Left renal pelvis (tissue), 4 donors: ENCODE measurements at places on chromosomes 5 and 9.

DNA sequence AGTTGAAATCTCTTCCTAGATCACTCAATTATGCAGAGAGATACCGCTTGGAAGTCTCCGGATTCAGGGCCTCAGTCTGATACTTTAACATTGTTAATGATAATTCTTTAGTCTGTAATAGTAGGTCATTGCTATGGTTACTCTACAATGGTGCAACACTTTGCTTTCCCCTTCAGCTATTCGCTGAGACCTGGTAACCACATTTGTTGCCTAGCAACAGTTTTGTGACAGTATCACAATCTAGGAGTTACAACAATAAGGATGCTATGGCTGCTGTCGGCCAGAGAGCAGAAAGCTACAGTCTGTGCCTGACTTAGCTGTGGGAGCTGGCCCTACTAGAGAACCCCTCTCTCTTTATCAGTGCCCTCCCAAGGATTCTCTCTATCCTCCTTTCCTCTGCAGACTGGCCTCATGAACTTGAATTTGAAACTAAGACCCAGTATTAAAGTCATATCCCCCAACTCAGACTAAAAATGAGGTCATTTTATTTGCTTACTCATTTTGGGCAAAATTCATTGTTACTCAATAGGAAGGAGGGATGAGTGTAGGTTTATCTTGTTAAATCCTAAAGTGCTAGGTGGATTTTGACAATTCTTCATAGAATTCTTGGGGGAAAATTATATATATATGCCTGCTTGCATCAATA is 39.3 kb downstream of the NR2F1 start:
- DNase-seq, result no peak

DNA sequence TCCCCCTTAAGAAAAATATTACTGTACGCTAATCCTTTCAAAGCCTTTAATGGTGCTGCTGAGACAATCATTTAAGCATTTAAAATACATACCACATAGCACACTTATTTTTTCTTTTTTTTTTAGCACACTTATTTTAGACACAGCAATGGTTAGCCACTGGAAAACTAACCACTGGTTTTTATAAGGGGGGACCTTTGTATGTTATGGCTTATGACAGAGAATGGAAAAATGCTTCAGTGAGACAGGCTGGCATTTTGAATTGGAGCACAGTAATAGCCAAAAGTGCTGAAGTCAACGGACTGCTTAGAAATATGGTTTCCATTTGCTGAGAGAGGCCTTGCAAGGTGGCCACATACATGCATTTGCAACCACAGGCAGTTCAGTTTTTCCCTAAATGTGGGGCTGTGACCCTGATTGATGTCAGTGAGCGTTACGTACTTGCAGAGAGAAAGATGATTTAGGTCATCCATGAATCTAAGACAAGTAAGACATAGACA is 28.5 kb downstream of the AOPEP start:
- DNase-seq, result no peak

DNA sequence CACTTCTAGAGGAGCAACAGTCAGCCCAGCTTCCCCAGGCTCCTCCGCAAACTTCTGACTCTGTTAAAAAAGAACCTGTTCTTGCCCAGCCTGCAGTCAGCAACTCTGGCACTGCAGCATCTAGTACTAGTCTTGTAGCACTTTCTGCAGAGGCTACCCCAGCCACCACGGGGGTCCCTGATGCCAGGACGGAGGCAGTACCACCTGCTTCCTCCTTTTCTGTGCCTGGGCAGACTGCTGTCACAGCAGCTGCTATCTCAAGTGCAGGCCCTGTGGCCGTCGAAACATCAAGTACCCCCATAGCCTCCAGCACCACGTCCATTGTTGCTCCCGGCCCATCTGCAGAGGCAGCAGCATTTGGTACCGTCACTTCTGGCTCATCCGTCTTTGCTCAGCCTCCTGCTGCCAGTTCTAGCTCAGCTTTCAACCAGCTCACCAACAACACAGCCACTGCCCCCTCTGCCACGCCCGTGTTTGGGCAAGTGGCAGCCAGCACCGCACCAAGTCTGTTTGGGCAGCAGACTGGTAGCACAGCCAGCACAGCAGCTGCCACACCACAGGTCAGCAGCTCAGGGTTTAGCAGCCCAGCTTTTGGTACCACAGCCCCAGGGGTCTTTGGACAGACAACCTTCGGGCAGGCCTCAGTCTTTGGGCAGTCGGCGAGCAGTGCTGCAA is 72.8 kb downstream of the NUP214 start:
- DNase-seq, result no peak

- no peak for DNase-seq
These were observed 46.4 kb upstream of the CHD1 start for GRCh38 chr5:98975223-98975622.

GRCh38 chr5:151961557-151961956 is 36.9 kb upstream of the GLRA1 start:
- DNase-seq, result no peak

DNA sequence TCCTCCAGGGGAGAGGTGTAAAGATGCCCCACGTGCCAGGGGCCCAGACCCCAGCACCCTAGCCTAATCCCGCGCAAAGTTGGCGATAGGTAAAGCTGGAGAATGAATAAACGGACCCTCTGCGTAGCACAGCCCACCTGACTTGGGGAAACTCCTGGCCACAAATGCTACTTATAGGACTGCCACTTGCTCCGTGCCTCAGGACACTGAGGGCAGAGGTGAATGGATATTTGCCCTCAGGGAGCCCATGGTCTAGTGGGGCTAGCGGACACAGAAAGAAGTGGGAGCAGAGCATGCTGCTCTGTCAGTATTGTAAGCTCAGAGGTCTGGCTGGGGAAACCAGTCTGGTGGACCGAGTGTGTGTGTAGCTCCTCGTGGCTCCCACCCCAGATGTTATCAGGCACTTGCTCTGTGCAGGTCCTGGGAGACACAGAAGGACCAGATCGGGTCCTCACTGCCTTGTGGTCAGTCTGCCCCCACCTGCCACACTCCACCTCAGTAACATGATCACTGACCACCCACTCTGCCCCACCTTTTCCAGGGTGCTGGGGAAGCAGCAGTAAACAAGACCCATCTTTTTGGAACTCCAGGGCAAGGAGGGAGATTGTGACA is 841 bp downstream of the GRK6 start:
- no peak for DNase-seq

DNA sequence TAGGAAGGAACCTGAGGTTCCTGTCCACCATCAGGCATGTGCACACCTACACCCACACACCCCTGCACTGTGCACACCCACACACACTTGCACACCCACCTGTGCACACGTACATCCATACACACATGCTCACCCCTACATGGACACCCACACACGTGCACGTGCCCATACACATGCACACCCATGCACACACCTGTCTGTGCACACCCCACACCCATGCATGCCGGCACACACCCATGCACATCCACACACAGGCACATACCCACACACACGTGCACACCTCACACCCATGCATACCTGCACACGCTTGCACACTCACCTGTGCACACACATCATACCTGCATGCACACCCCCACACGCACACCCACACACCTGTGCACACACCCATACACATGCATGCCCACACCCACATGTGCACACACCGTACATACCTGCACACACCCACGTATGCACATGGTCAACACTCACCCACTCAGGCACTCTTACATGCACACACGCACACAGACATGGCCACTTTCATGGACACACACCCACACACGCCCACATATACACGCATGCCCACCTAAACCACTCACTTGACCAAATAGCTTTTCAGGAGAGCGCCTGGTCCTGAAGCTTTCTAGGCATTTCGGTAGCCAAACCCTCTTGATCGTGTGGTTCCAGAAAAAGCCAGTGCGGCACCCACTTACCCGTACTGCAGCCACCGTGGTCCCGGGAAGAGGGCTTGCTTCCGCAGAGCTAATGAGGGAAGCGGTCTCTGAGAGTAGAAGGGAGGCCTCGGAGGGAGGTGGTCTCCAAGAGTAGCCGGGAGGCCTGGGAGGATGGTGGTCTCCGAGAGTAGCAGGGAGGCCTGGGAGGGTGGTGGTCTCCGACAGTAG is 36.7 kb upstream of the CLPTM1L start:
- DNase-seq, result no peak

- DNase-seq, result no peak
These were observed 112.3 kb downstream of the VCAN start for GRCh38 chr5:83583859-83584258.

GRCh38 chr5:116395226-116395625 is 179.4 kb downstream of the SEMA6A start:
- no peak for DNase-seq

DNA sequence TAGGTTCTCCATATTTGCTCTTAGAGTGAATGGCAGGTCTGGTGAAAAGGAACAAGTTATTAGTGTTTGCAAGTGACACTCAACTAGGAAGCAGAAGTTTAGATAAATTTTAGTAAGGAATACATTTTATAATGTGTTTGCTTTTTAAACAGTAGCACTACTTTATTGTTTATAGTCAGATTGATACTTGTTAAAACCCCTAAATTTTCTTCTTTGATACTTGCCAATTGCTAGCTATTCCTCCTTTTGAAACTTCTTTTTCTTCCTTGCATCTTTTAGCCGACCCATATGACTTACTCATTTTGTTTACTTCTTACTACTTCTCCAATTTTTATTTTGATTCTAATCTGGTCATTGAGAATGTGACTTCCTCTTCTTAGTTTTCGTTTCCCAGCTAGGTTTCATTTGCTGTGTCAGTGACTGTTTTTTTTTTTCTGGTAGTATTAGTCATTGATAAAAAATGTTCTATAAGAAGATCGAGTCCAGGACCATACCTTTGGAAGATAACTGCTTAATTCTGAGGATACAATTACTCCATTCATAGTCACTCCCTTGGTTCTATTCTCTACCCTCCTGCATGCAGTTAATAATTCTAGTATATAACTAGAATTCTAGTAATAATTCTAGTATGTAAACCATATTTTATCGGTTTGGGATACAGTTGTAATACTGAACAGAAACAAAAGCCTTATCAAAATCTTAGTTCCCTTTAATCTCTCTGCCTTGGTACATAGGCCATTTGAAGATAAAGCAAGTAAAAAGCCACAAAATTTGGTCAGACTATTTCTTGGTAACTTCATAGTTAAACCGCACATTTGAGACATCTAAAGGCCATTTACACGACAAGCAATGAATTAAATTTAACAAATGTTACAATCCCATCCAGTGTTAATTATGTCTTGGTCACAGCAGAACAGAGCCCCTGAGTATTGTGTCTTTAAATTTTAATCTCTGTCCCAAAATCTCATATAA is 2.8 kb upstream of the RICTOR start:
- DNase-seq, result no peak

DNA sequence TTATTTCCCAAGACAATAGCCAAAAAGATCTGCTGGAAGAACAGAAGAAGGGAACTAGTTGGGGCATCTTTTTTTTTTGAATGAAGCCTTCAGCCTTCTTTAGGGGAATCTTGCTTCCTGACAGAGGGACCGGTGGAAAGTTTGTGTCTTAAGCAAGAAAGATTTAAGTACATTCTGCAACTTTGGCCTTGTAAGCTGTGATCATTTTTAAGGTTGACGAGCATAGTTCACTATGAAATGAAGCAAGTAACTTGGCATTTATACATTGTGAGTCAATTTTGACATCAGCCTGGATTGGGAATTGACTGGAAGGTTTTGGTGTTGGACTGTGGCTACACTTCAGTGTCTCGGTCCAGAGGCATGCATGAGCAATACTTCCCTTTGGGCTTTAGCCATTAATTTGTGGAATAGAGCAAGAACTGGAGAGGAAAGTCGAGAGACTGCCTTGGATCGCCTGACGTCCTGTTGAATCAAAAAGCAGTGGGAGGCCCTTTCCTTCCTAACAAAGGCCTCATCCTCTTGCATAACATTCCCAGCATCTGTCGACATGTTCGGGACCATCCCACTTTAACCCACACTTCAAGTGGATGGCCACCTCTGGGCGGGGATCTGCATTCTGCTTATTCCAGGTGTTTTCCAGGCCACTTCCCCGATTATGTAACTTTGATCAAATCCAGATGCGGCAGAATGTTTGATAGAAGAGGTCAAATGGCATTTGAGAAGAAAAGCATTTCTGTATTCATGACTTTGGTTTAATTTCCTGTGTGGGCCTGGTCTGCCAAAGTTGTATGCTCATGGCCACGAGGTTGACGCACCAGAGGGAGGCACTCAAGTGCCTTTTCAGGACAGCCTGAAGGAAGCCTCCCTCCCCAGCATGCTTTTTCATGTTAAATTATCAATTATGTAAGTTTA is 12.5 kb downstream of the ABL1 start:
- DNase-seq, result no peak

DNA sequence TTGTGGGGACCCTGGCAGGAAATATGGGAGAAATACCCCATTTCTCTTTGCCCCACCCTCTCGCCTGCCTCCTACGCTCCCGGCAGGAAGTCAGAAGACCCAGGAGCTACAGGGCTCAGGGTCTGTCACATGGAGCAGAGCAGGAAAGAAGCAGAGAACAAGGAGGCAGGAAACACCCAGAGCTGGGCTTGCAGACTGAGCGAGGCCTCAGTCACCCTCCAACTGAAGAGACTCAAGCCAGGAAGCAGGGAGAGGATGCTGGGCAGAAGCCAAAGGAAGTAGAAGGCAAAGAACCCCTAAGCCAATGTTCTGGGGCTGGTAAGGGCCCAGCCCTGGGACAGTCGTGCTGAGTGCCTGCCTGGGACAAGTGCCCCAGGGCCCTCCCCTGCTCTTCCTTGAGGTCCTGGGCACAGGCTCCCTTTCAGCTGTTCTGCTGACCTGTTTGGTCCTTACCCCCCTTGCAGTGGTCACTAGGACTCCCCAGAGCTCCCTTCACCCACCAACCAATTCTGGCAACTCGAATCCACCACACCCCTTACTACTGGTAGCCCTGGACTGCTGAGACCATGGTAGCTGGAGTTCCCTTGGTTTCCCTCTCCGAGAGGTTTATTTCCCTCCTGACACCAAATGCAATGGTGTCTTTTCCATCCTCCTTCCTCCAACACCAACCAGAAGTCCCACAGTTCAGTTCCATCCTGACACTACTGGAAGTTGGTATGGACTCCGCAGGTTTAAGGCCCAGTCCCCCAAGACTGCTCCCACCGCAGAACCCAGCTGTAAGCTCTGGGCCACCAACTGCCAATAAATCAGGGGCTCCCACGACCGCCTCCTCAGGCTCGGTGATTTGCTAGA is 157.5 kb downstream of the COL23A1 start:
- no peak for DNase-seq

GRCh38 chr5:55578771-55579170 is 44.0 kb upstream of the PLPP1 start:
- DNase-seq, result no peak

GRCh38 chr5:111225926-111226325 is 1.7 kb downstream of the CAMK4 start:
- DNase-seq, result no peak

DNA sequence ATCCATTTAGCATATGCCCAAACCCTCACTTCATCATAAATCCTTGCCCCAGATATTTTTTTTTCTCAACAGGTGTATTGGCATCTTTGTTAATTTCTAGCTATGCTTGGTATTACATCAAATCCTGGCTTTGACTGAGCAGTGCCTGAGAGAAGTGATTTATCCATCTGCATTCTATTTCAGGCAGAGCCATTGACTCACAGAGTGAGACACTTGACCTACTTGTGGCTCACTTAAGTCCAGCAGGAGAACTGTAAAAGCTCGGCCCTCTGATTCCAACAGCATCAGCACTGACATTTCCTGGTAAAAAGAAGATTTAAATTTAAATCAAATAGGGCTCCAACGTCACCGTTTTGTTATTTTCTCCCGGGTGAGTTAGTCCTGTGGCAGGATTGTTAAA is 93.4 kb downstream of the PLK2 start:
- no peak for DNase-seq

- DNase-seq, result no peak
These were observed 22.4 kb downstream of the BOD1 start for GRCh38 chr5:173594061-173594460.

- no peak for DNase-seq
These were observed 29.8 kb downstream of the NEUROG1 start for GRCh38 chr5:135505973-135506372.

- no peak for DNase-seq
These were observed 69.9 kb downstream of the TRIM32 start for GRCh38 chr9:116757030-116757429.
